ENCODE measurements at places on chromosomes 16 and 17.

DNA sequence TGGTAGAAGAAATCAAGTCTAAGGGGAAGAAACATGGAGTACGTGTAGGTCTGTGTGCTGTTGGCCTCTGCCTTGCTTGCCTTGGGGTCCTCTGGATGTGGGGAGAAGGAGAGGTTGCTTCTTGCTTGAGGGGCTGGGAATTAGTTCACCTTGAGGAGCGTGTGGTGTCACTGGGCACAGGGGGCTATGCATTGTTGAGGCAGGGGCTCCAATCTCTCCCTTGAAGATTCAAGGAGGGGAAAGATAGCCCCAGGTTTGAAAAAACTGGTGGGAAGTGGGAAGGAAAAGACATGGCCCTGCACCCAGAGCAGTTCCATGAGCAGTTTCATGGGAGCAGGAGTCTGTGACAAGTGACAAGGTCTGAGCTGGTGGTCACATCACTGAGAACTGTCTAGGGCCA is 103.4 kb downstream of the CYLD start:
- no peak for DNase-seq

DNA sequence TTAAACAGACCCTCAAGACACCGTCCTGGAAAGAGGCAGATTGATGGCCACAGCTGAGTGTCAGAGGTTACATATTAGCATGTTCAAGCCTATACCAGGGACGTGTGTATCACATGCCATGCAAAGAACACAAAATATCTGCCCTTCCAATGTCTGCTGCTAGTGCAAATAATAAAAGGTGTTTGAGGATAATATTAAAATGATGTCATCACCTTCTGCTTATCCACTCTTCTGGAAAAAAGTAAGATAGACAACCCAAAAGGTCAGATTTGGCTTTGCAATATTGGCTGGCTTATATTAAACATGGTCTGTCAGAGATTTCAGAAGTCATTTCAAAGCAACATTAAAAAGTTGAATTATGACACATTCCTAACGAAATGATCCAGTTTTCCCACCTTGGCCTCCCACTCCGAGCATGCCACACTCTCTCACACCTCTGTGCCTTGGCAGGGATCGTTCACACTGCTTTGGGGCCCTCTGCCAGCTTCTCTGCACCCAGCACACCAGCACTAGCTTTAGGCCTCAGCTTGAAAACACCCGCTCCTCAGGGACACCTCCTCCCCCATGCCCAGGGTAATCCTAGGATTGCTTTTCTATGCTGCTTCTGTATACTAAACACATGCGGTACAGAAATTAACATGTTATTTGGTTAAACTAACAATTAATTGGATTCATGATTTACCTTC is 248.2 kb downstream of the NTN1 start:
- no peak for DNase-seq

- no peak for DNase-seq
These were observed 30.9 kb upstream of the PLLP start for GRCh38 chr16:57315416-57315815.

DNA sequence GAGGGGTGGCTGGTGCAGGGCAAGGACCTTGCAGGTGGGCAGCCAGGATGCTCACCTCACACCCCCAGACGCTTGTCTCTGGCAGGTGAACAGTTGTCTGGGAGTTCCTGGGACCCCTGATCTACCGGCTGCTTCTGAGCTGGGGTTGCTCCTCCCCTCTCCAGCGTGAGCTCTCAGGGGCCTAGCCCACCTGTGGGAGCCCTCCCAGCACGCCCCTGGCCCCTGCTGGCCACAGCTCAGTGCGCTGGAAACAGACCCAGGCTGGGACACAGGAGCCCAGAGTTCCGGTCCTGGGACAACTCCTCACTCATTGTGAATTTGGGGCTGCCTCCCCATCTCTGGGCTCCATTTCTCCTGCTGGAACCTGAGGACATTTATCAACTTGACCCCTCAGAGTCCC is 30.3 kb downstream of the ARHGAP23 start:
- no peak for DNase-seq

GRCh38 chr17:27743281-27743885 is 56.9 kb downstream of the NOS2 start:
- no peak for DNase-seq

Data from activated naive CD4-positive, alpha-beta T cell treated with Interleukin-2 at 50 U/mL for 16 hours (primary cell).